ENCODE measurements at places on chromosomes 1 and 21.

DNA sequence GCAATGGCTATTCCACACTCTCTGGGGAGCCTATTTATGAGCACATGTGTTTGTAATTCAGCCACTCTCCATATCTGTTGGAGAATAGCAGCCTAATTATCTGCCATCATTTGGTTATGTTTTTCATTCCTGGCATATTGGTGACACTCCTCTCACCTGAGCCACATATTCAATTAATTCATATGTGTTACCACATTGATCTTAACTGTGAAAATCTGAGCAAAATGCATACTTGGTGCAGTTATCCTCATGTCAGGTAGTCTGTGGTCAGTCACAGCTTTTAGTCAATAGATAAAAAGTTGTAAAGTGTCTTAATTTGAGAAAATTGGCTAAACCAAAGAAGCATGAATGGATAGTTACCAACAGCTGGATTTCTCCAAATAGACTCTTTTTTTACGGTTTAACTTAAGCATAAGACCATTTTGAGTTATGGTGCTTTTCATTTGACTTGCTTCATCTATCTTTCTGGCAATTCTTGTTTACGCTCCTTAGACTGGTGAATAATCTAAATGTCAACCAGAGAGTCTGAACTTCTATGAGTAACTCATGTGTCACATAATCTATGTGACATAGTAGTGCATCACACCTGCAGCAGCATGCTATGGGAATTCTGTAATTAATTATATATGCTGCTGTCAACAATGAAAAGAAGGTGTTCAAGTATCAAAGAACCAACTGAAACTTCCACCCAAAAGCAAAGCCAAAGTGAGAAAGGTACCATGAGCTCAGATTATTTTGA is 187.7 kb upstream of the SGIP1 start:
- no peak for DNase-seq

- DNase-seq: no peak
Measured at GRCh38 chr1:88680471-88680870, 3.6 kb upstream of the PKN2 start.

- DNase-seq: no peak
Measured at GRCh38 chr21:41920476-41920875, 33.3 kb downstream of the C2CD2 start.

DNA sequence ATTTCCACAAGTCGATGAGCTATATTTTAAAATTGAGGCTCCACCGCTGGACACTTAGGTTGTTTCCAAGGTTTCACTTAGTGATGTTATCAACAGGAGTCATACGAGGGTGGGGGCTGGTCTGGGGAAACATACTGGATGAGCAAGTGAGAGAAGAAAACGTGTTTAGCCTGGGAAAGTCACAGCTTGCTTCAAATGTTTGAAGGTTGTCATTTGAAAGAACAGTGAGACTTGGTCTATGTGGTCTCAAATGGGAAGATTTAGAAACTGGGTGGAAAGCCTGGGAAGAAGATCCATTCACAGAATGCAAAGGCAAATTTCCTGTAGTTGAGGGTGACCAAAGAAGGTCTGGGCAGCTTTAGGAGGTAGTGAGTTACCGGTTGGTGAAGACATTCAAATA is 9.9 kb upstream of the DYRK1A start:
- DNase-seq: no peak

DNA sequence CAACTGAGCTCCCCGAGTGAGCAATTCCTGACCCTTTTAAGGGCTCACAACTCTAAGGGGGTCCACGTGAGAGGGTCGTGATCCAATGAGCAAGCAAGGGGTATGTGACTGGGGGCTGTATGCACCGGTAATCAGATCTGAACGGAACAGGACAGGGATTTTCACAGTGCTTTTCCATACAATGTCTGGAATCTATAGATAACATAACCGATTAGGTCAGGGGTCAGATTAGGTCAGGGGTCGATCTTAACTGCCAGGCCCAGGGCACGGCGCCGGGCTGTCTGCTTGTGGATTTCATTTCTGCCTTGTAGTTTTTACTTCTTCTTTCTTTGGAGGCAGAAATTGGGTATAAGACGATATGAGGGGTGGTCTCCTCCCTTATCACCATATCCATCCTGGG is 30.7 kb upstream of the OPRD1 start:
- DNase-seq: no peak

- DNase-seq: no peak
Measured at GRCh38 chr21:29194342-29194741, 63.9 kb downstream of the MAP3K7CL start.

DNA sequence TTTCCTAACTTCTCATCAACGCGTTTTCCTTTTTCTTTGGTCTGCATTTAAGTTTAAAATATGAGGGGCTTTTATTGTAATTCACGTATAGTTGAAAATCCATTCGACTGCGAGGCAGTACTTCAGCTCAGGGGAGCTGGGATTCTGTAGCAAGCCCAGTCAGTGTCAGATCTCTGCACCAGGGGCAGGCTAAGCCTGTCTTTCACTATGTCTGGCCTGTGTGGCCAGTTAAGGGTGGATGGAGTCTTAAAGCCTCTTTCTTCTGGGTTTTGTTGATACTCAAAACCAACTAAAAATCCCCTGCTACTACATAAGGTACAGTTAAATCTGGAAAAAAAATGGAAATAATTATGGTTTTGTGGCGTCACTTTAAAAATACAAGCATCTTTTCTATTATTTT is 124.7 kb downstream of the TYW3 start:
- DNase-seq: no peak

DNA sequence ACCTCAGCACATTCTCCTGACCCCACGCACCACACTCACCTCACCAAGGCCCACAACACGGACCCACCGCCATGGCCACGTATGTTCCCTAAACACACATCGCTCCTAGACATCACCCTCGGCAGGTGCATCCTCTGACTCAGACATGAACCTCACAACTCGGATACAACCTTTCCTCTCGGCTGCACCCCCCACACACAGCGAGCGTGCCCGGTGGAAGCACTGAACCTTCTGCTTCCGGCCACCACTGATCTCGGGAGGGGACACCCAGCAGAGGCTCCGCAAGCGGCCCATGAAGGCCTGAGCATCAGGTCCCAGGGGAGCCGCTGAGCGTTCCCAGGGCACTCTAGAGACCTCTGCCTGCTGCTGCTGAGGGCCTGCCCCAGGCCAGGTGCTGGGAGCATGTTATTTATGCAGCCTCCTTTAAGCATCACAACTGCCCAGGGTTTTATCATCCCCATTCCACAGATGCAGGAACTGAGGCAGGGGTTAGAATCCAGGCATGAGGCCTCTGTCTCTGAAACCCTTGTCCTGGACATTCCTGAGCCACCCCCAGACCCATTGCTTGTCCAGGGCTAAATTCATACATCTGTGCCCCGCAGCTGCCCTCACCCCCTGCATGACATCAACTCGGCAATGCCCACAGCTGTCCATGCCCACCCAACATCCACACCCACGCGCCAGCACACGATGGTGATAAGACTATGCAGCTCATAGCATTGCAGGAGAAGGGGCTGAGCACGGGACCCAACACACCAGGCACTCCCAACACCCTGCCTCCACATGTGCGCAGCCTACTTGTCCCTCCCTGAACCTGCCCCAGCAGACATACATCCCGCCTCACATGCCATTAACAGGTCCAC is 27.0 kb downstream of the SDC3 start:
- no peak for DNase-seq

DNA sequence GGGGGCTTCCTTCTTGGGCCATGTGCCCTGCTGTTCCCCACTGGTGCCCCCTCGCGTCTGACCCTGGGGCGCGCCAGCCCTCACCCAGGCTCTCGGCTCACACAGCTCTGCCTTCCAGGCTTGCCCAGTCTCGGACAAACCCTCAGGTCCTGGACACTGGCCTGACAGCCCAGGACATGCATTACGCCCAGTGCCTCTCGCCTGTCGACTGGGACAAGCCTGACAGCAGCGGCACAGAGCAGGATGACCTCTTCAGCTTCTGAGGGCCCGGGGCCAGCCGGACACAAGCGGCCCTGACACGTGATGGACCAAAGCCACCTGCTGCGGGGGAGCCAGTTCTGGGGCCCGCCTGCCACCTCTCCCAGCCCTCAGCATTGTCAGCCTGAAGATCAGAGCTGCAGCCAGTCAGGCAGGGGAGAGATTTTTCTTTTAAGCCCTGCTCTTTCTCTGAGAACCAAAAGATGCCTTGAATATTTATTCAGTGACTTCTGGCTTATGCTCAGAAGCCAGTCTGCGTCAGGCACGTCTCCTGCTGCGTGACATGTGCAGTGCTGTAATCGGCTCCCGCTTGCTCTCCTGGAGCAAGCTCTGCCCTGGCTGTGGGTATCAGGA is 23.4 kb downstream of the LDLRAP1 start:
- DNase-seq: peak; percentile 16

GRCh38 chr1:21174654-21175323 is 1.9 kb downstream of the EIF4G3 start:
- DNase-seq: peak; percentile 17
